ENCODE measurements at places on chromosomes 6 and 20.

GRCh38 chr20:9040863-9041524 lies 27.9 kb upstream of the PLCB4 start:
- DNase-seq = no peak

DNA sequence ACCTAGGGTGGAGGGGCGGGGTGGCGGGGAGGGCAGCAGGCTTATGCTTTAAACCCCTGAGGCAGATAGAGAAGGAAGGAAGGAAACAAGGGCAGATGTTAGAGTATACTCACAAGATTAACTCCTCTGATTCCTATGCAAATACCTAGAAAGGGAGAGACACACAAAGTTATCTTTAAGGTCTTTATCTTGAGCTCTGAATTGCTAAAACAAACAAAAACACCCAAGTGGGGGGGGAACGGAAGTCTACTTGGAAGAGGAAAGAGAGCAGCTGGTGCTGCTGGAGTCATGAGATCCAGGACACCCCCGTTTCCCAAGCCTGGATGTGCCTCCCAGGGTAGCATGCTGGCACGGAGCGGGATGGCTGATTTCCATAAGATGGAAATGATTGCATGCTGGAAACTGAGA lies 43.4 kb downstream of the PLAGL1 start:
- no peak for DNase-seq

GRCh38 chr6:140857739-140858380 lies 1274.9 kb upstream of the GJE1 start:
- no peak for DNase-seq

GRCh38 chr20:33993576-33994221 lies at the start of gene RALY:
Gene RALY (plus strand): TSS chr20:33993911. CDS start chr20:34072075, 78,164 bp downstream.
- DNase-seq = no peak

- peak; percentile 28 for DNase-seq
Measured at GRCh38 chr6:136113736-136114173, 136.4 kb downstream of the MTFR2 start.

DNA sequence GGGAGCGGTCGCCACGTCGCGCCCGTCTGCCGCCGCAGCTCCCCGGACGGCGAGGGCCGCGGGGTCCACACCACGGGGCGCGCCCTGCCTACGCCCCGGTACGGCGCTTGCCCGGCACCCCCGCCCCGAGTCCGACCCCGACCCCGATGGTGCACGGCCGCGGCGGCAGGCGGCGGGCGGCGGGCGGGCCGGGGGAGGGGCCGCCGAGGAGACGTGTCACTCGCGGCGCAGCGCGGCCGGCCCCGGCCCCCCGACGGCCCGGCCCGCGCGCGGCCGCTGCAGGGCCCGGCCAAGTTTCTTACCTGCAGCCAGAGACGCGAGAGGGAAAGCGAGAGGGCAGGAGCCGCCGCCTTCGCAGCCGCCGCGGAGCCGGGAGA lies 328 bp downstream of the RRBP1 start:
- DNase-seq = no peak

DNA sequence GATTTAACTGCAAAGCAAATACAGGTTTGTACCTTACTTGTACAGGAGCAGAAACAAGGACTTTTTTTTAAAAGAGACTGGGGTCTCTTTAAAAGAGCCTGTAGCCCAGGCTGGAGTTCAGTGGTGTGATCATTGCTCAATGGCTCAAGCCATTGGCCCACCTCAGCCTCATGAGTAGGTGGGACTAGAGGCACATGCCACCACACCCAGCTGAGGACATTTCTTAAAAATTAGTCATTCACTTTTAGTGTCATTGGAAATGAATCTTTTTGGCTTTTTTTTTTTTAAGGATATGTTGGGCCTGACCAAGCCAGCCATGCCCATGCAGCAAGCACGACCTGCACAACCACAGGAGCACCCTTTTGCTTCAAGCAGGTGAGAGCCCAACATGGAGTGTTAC lies 16.9 kb downstream of the SEC23B start:
- no peak for DNase-seq

GRCh38 chr6:53498649-53499048 lies 46.3 kb downstream of the GCLC start:
- no peak for DNase-seq

GRCh38 chr6:21367148-21367547 lies 226.4 kb upstream of the SOX4 start:
- no peak for DNase-seq

DNA sequence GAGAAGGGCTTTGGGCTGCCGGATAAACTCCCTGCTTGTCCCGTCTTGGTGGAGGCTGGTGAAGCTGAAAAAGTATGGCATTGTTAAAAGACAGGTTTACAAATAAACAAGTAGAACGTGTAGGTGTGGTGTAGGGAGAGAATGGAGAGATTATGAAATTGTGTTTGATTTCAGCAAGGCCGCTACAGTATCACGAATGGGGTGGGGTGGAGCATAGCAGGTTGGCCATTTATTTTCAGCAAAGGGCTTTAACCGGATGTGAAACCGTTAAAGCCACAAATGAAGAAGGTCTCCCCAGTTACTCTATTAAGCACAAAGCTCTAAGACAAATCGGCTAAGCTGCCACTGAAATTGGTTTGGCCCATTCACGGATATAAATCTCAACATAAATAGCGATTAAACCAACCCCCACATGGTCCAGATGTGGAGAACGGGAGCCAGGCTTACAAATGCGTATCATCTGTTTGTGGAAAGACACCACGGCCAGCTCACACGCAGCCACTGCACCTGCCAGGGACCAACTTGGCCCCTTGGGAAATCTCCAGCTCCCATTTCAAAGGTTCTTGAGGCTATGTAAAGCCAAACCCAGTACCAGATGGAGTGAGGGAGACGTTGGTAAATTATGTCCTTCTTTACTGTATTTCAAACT lies 94.0 kb downstream of the ZMYND8 start:
- DNase-seq = no peak

- no peak for DNase-seq
Measured at GRCh38 chr6:143680141-143680540, 2.4 kb downstream of the PHACTR2 start.

GRCh38 chr6:112600168-112600567 lies 253.0 kb downstream of the RFPL4B start:
- DNase-seq = no peak

GRCh38 chr20:50409495-50409894 lies 100.7 kb upstream of the PTPN1 start:
- no peak for DNase-seq

GRCh38 chr20:21456207-21456606 lies 57.7 kb downstream of the NKX2-2 start:
- DNase-seq = no peak

GRCh38 chr6:123896869-123897268 lies 93.2 kb downstream of the NKAIN2 start:
- no peak for DNase-seq

GRCh38 chr6:30981942-30982772 lies 1.4 kb upstream of the MUC21 start:
- no peak for DNase-seq

- no peak for DNase-seq
Measured at GRCh38 chr20:1375515-1375914, 17.3 kb downstream of the FKBP1A start.

GRCh38 chr6:41546866-41547798 lies 951 bp downstream of the FOXP4 start:
- no peak for DNase-seq

DNA sequence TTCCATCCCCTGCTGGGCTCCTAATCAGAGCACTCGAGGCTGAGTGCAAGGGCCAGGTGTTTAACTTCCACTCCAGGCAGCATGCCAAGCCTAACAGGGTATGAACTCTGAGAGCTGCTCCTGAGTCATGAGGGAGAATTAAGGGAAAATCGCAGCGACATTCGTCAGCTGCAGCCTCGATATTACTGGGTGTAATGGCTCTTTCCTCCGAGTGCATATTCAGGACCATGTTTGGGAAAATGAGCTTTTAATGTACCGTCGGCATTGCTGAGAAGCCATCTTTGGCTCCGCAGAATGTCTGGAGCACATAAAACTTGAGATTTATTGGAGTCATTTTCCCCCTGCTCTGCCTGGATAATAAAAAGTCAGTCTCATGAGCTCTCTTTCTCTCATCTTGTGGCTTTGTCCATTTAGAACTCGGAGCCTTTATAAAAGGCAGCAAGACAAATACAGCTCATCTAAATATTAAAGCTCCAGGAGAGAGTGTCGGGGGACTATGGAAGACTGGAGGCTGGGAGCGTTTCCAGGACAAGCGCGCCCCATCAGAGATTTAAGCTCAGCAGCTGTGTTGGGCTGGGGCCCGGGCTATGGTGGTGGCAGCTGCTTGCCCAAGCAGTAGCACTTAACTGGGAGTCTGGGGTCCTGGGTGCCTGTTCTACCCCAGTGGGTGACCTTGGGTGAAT lies 103.7 kb downstream of the TOX2 start:
- no peak for DNase-seq

- no peak for DNase-seq
Measured at GRCh38 chr20:52524861-52525260, 333.3 kb upstream of the ZFP64 start.

- no peak for DNase-seq
Measured at GRCh38 chr20:59223182-59223601, 59.6 kb downstream of the ZNF831 start.

DNA sequence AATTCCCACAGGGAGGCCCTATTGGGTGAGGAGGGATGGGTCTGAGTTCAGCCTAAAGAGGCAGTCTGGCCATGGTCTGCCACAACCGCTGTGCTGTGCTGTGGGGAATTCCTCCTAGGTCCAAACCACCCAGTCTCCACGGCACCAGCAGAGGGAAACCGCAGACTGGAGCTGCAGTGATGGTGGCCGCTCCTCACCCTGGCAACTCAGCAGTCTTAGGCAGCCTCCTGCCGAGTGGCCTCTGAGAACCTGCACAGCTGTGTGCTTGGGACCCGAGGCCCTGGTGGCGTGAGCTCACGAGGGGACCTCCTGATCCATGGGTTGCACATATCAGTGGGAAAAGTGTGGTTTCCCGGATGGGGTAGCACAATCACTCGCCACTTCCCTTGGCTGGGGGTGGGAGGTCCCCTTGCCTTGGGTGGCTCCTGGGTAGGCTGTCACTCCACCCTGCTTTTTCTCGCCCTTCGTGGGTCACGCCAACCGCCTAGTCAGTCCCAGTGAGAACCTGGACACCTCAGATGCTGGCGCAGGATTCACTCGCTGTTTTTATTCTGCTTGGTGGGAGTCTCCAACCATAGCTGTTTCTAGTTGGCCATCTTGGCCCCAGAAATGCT lies 242.2 kb downstream of the CDH26 start:
- DNase-seq = no peak

- DNase-seq = no peak
Measured at GRCh38 chr6:90788781-90789180, 201.9 kb upstream of the MAP3K7 start.

DNA sequence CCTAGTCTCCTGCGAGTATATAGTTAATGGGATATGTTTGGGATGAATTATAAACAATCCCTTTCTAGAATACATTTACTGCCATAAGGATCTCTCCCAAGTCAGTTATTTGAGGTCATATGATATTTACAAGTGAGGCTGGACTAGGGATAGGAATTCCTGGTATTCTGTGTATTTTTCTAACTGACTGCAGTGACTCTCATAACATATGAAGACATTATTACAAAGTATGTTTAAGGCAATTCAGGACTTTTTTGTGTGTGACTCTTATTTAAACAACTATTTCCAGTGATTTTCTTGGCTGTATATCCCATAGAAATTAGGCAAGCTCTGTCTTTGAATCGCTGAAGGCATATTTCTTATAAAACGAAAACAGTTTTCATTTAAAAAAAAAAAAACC lies 18.4 kb upstream of the TNFAIP3 start:
- no peak for DNase-seq

GRCh38 chr20:53658973-53659372 lies 65.3 kb upstream of the ZNF217 start:
- DNase-seq = no peak

GRCh38 chr6:46323312-46323965 lies 152.7 kb upstream of the ENPP5 start:
- no peak for DNase-seq

DNA sequence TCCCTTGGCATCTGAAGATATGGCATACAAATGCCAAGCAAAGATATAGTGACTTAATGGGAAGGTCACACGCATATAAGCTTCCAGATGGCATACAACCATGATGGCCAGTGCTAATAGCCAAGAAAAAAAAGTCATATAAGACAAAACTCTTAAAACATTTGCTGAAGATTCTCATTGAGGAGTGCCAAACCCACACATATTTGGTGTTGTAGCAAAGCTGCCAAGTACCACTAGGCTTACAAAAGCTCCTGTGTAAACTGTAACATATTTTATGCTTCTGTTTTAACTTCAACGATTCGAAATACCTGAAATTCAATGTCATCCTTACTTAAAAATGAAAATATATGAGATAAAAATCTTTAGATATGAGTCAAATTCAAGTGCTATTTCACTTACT lies 123.0 kb downstream of the HMGCLL1 start:
- DNase-seq = no peak

- DNase-seq = no peak
Measured at GRCh38 chr6:18976091-18976490, 588.9 kb downstream of the RNF144B start.
